ENCODE measurements at places on chromosomes 13 and 19.

- peak; percentile 96 for DNase-seq
Observed at GRCh38 chr13:40064154-40065097, 409.0 kb downstream of the COG6 start.

DNA sequence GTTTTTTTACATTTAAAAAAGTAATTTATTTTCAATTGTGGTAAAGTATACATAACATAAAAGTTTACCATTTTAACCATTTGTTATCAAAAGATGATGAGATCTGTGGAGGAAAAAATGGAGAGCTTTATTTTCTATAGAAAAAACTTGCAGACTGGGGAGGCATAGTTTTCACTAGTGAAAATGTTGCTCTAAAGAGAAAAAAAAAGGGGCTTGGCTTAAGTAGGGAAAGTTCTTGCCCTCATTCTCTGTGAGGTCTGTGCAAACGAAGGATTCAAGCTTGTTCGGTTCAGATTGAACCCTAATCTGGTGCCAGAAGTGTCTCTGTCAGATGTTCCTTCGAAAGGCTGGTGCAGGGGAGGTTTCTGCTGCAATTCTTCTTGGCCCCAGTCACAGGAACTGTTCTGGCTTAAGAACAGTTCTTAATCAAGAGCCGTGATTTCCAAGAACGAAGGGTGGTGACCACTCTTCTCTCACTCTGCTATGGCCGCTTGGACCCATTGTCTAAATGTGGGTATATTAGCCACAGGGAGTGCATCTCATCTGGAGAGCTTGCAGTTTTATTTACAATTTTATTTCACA is 42.1 kb downstream of the PCCA start:
- no peak for DNase-seq

GRCh38 chr13:78228211-78228610 is 309.6 kb upstream of the EDNRB start:
- DNase-seq = no peak

- no peak for DNase-seq
Observed at GRCh38 chr13:31011193-31011860, 78.9 kb downstream of the TEX26 start.

- DNase-seq = no peak
Observed at GRCh38 chr19:5907241-5907640, 2.6 kb downstream of the VMAC start.

DNA sequence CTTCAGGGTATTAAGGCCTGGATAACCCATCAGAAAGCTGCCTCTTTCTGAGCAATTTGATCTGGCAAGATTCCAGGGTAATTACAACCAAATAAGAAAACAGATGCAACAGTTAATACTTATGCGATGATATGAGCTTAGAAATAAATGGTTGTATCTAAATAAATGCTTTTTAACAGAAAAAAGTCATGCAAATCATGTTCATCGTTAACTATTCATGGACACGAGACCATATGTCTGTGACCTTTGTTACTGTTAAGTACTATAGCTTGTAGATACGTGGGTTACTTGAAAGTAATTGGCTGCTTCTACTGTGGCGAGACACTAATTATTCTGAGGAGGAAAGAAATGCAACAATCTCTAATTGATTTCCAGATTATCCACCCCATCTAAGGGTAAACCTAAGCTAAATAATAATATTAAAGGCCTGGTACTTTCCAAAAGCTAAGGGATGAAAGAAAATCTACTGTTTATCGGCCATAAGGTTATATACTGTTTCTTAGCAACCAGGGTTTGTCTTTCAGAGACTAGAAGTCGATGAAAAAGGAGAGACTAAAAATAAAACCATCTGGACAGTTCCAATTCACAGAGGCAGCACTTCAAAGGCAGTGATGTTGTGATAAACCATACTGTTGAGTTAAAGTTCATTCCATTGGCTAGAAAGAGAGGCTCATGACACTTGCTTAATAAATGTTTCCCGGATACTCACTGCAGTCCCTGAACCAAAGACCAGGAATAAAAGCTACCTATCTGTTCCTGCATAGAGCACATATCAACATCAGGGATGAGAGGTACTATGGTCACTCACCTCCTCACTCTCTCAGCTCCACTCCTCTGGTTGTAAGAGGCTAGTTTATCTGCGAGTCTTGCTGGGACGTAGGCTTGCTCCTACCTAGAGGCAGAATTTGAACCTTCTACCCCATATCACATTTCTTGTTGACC is 1.5 kb downstream of the EPSTI1 start:
- no peak for DNase-seq

DNA sequence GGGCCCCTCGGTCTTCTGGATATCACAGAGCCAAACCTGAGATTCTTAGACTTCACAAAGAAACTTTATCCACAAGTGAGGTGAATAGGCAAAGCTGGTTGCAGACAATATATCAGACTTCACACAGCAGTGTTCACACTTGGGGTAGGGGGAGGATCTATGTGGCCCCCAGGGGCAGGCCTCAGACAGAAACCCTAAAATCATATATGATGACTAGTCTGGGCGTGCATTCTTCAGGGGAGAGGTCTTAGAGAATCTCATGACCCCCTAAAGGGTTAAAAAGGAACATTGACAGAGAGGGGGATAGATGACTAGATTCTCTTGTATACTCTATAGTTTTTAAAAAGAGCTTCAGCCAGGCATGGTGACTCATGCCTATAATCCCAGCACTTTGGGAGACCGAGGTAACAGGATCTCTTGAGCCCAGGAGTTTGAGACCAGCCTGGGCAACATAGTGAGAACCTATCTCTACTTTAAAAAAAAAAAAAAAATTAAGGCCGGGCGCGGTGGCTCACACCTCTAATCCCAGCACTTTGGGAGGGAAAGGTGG is 2.8 kb downstream of the TYROBP start:
- no peak for DNase-seq

- no peak for DNase-seq
Observed at GRCh38 chr13:24693862-24694471, 13.8 kb downstream of the ATP12A start.

GRCh38 chr13:29947839-29948238 is 97.4 kb upstream of the UBL3 start:
- no peak for DNase-seq

GRCh38 chr19:12733369-12734214 is 892 bp downstream of the TRIR start:
- DNase-seq = no peak

DNA sequence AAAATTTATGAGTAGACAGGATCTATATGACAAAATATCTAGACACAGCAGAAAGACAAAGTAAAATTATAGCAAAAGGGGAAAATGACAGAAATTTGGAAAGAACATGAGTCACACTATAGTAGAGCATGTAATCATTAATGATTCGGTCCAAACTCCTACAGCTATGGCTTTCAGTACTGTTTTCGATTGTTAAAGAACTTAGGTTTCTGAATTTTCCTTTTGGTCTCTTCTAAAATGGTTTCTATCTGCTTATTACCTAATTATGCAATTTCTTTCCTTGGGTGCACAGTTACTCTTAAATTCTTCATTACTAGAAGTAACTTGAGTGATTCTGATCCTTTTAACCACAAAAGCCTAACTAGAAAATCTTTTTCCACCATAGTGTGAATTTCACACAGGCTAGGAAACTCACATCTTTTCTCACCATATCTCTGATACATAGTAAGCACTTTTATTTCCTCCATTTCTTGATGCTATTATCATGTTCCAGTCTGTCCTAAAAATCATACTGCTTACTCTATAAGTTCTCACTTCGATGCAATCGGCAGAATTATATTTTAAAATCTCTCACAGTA is 1101.4 kb downstream of the PCDH9 start:
- no peak for DNase-seq

DNA sequence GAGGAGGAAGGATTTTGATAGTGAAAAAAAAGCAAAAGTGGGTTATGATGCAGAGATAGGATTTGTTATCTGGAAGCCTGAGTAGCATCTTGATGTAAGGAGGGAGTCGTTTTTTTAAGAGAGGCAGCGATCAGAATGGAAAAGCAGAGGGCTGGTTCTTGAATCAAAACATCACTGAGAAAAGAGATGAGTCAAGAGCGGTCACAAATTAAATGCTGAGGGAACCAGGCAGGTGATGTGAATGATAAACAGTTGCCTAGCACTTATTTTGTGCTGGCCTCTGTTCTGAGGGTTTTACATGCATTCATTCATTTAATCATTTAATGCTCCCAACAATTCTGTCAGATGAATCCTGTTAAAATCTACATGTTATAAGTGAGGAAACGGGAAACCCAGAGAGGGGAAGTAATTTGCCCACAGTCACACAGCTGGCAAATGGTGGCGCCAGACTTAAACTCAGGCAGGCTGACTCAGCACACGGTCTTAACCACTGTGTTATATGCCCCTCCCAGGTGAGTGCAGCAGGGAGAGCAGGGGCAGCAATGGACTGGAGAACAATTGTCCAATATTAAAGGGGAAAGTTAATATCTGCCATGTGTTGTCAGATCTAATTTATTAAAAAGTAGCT is 21.4 kb downstream of the SIGLECL1 start:
- no peak for DNase-seq

GRCh38 chr13:73607489-73608156 is 526.6 kb downstream of the KLF12 start:
- no peak for DNase-seq

GRCh38 chr19:6576869-6577475 is 14.0 kb downstream of the CD70 start:
- no peak for DNase-seq

- no peak for DNase-seq
Observed at GRCh38 chr13:52712385-52712784, 27.2 kb downstream of the CNMD start.

DNA sequence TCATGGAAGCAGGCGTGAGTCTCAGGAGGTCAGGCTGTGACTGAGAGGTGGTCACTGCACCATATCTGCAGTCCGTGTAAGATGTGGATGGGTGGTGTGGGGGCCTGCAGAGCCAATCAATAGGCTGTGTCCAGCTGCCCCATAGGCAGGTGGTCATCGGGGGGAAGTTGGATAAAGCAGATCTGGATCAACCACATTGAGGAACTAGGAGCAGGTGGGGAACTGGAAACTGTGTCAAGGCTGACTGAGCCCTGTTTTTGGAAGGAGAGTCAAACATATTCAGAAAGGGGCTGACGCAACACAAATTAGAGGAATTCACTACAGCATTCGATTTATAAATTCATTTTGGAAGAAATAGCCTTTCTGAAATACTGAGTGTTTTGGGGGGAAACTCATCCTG is 15.0 kb downstream of the CLEC4M start:
- no peak for DNase-seq

GRCh38 chr13:48633700-48634099 is 20.0 kb upstream of the CYSLTR2 start:
- no peak for DNase-seq

DNA sequence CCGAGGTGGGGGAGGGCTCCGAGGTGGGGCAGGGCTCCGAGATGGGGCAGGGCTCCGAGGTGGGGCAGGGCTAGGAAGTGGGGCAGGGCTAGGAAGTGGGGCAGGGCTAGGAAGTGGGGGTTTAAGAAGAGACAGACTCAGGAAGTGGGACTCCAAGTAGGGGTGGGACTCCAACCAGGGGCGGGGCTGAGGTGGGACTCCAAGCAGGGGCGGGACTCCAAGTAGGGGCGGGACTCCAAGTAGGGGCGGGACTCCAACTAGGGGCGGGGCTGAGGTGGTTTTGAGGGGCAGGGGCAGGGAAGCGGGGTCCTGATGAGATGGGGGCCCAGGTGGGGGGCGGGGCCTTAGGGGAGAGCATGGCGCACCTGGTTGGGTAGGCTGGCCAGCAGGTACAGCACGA is 13.6 kb downstream of the CFD start:
- DNase-seq = peak; percentile 68

DNA sequence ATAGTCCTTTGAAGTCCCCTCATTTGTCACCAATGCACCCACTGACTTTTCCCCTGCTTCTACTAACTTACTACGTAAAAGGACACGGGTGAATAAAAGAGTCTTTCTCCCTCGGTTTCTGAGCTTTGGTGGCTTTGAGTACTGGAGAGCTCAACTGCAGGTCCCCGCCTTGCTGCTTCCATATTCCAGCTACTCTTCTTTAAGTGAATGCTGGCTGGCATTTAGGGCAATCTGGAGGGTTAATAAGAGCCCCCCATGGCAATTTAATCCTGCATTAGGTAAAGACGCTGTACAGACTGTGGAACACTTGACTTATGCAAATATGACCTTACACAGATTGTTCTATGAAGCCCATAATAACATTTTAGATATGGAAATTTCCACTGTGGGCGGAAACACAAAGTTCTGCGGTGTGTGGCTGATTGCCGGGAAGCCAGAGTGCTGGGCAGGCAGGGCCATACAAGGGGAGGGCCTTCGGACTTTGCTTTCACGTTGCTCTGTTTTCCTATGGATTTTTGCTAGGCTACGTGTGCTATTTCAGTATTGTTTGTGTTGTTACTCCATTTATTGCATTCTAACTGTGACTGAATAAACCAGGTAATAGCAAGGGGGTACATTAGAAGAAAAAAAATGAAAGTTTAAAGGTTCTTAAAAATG is 97.5 kb downstream of the SLC10A2 start:
- DNase-seq = no peak

DNA sequence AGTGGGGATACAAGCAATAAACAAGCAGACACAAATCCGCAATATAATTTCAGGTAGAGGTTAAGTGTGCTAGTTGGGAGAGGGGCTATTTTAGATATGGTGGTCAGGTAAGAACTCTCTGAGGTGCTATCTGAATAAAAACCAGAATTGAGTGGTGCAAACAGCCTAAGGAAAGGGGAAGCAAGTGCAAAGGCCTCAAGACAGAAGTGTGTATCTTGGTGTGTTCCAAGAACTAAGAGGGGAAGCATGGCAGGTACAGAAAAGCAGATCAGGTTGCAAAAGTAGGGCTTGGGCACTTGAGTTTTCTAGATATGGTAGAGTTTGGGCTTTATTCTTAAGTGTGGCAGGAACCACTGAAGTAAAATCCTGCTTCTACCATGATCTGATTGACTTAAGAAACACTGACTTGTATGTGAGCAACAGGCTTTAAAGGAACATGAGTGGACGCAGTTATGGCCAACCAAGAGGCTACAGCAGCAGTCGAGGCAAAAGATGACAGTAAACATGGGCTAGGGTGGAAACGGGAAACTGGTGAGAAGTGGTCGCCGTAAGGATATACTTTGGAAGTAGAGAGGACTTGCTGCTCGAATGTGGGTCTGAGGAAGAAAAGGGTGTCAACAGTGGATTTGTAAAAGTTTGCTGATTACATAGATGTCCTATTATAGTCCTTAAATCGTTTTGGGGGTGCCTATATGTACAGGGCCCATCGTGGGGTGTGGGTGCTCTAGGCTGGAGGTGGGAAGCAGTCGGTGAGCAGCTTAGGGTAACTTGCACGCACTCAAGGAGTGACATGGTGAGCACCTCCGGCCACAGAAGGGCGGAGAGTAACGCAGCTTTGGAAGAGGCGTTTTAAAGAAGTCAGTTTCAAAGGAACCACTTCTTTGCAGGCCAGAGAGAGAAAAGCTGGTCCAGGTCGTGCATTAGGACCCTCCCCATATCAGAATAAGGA is 677 bp downstream of the TGDS start:
- DNase-seq = no peak

Measured in GM04504 (cell line).